Right lobe of liver (tissue), 6 donors: ENCODE measurements at places on chromosomes 2 and 18. TPM values are rescaled to one million over a fixed set of nuclear protein-coding genes. Genes with fewer than 3 reads are reported as not detected.

Gene SLC9A4
- total RNA-seq = not detected

DNA sequence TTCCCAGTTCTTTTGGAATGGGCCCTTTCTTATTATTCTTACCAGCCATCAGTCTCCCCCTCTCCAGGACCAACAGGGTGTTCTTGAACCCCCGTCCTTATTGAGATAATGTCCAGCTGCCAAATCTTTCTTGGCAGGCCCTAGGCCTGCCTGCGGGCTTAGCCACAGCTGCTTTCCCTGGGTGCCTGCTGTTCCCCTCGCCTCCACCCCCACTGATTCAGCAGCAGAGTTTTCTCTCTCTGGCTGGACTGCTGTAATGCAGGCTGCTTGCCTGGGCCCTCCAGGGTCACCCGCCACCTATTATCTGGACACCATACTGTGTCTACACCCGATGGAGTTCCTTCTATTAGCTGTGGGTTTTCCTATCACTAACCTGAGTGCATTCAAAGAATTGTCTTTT, 395.4 kb upstream of the ATP5MC3 start:
- no peaks in the 10 kb centered on the region for H3K27me3 ChIP-seq
- H3K27ac ChIP-seq = no peak overlapping the region
- no peak overlapping the region for H3K4me3 ChIP-seq

Gene SMAD2
- total RNA-seq = 46.1 TPM

Gene EMILIN1
- 20.7 TPM for total RNA-seq
